Effector memory CD8-positive, alpha-beta T cell (primary cell): ENCODE measurements at places on chromosomes 16 and 17.
A peak's percentile ranks its signal among the peaks of the same experiment; 100 is the strongest.

- peak overlapping the region; percentile 9 for H3K4me3 ChIP-seq
- peaks cover 30% of the 10 kb centered on the region for H3K4me1 ChIP-seq
- DNase-seq: no peak
- H3K36me3 ChIP-seq: peaks cover 3% of the 10 kb centered on the region
- H3K27ac ChIP-seq: no peak overlapping the region
- peaks cover 37% of the 10 kb centered on the region for H3K27me3 ChIP-seq
These were observed 126.9 kb downstream of the MRM1 start for GRCh38 chr17:36728030-36728991.

- peaks cover 12% of the 10 kb centered on the region for H3K36me3 ChIP-seq
- no peaks in the 10 kb centered on the region for H3K27me3 ChIP-seq
- H3K4me3 ChIP-seq: peak overlapping the region; percentile 89
- H3K4me1 ChIP-seq: peaks cover 47% of the 10 kb centered on the region
- H3K27ac ChIP-seq: peak overlapping the region; percentile 95
These were observed 743 bp downstream of the WIPI1 start for GRCh38 chr17:68456339-68457167.

DNA sequence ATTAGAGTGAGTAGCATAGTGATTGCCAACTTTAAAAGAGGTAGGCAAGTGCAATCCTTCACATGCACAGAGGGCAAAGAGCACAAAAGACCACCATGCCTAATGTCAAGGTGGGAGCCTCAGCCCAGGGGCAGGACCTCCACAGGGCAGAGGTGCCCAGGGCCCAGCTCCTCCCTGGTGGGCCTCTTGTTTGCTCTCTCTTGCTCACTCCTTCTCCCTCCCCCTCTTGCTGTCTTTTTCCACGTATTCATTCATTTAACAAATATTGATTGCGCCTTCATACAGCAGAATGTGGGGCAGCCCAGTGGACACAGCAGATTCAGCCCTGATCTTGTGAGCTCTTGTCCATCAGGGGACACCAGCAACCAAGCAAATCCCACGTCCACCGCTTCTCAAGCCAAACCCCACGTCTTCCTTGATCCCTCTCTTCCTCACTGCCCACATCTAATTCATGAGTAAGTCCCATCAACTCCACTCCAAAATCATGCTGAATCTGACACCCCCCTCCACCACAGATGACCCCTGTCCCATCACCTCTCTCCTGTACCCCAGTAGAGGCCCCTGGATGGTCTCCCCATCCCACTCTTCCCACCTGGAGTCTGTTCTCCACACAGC is 44.1 kb upstream of the RPL38 start:
- H3K27ac ChIP-seq: no peak overlapping the region
- H3K27me3 ChIP-seq: peaks cover 61% of the 10 kb centered on the region
- DNase-seq: no peak
- no peaks in the 10 kb centered on the region for H3K4me1 ChIP-seq

GRCh38 chr16:58329135-58329534 is 34.3 kb upstream of the PRSS54 start:
- H3K36me3 ChIP-seq: no peaks in the 10 kb centered on the region
- H3K4me1 ChIP-seq: peaks cover 3% of the 10 kb centered on the region
- DNase-seq: no peak
- peaks cover 47% of the 10 kb centered on the region for H3K27me3 ChIP-seq

GRCh38 chr16:75433732-75434413 is 570 bp upstream of the CFDP1 start:
- H3K27me3 ChIP-seq: no peaks in the 10 kb centered on the region
- peaks cover 25% of the 10 kb centered on the region for H3K4me1 ChIP-seq
- H3K36me3 ChIP-seq: peaks cover 39% of the 10 kb centered on the region

- peaks cover 7% of the 10 kb centered on the region for H3K4me1 ChIP-seq
- H3K36me3 ChIP-seq: no peaks in the 10 kb centered on the region
- H3K27me3 ChIP-seq: peaks cover 30% of the 10 kb centered on the region
- DNase-seq: no peak
These were observed 722 bp upstream of the TIMP2 start for GRCh38 chr17:78925662-78926555.

- no peaks in the 10 kb centered on the region for H3K4me1 ChIP-seq
- no peaks in the 10 kb centered on the region for H3K36me3 ChIP-seq
- no peak for DNase-seq
These were observed 4.8 kb downstream of the GAS7 start for GRCh38 chr17:10193632-10194031.

DNA sequence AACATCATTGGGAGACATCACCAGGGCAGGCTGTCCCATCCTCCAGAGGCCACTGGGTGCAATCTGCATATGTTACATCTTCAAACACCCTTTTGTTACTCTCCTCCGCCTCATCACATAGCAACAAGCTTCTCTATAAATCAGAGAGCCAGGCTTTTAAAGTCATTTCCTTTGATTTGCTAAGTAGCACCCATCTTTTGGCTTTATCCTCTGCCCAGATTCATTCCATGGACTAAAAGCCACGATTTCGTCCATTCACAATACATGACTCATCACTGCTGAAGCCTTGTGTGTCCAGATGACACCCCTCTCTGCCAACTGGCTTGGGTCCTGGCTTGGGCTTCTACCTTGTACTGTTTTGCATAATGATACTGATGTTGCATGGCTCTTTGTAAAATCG is 2.0 kb upstream of the KRT38 start:
- H3K4me3 ChIP-seq: no peak overlapping the region
- peaks cover 58% of the 10 kb centered on the region for H3K27me3 ChIP-seq
- DNase-seq: no peak

GRCh38 chr17:43931062-43931571 is 11.2 kb downstream of the PPY start:
- no peaks in the 10 kb centered on the region for H3K36me3 ChIP-seq
- no peak overlapping the region for H3K4me3 ChIP-seq
- peak overlapping the region; percentile 46 for H3K27ac ChIP-seq
- peaks cover 13% of the 10 kb centered on the region for H3K4me1 ChIP-seq
- peaks cover 23% of the 10 kb centered on the region for H3K27me3 ChIP-seq

- DNase-seq: no peak
- H3K27me3 ChIP-seq: peaks cover 22% of the 10 kb centered on the region
- H3K27ac ChIP-seq: no peak overlapping the region
- H3K36me3 ChIP-seq: no peaks in the 10 kb centered on the region
- no peak overlapping the region for H3K4me3 ChIP-seq
These were observed 197.3 kb downstream of the ANKFN1 start for GRCh38 chr17:56350592-56350991.

- H3K36me3 ChIP-seq: peaks cover 10% of the 10 kb centered on the region
- no peak for DNase-seq
- H3K4me1 ChIP-seq: peaks cover 2% of the 10 kb centered on the region
- no peak within 1 kb of the TSS for H3K27ac ChIP-seq
- H3K27me3 ChIP-seq: no peaks in the 10 kb centered on the region
- no peak within 1 kb of the TSS for H3K4me3 ChIP-seq
These were observed at the start of gene DNASE1L2 for GRCh38 chr16:2236337-2237101. Gene DNASE1L2, plus strand, starts transcription at chr16:2236444. Its CDS starts 373 bp downstream, at chr16:2236817.

GRCh38 chr16:23968176-23968575 is 132.4 kb downstream of the PRKCB start:
- no peaks in the 10 kb centered on the region for H3K27me3 ChIP-seq
- peaks cover 45% of the 10 kb centered on the region for H3K4me1 ChIP-seq
- H3K36me3 ChIP-seq: peaks cover 5% of the 10 kb centered on the region
- H3K4me3 ChIP-seq: no peak overlapping the region

DNA sequence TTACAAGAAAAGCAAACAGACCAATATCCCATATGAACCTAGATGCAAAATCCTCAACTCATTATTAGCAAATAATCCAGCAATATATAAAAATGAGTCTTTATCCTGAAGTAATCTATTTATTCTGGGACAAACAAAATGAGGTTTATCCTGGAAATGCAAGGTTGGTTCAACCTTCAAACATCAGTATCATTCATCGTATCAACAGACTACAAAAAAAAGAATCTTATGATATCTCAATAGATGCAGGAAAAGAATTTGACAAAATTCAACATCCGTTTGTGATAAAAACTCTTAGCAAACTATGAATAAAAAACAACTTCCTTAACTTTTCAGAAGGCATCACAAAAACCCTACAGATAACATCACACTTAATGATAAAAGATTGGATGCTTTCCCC is 18.4 kb upstream of the BAIAP2 start:
- no peak overlapping the region for H3K27ac ChIP-seq
- no peak overlapping the region for H3K4me3 ChIP-seq
- peaks cover 17% of the 10 kb centered on the region for H3K4me1 ChIP-seq
- H3K27me3 ChIP-seq: no peaks in the 10 kb centered on the region
- H3K36me3 ChIP-seq: no peaks in the 10 kb centered on the region
- no peak for DNase-seq

DNA sequence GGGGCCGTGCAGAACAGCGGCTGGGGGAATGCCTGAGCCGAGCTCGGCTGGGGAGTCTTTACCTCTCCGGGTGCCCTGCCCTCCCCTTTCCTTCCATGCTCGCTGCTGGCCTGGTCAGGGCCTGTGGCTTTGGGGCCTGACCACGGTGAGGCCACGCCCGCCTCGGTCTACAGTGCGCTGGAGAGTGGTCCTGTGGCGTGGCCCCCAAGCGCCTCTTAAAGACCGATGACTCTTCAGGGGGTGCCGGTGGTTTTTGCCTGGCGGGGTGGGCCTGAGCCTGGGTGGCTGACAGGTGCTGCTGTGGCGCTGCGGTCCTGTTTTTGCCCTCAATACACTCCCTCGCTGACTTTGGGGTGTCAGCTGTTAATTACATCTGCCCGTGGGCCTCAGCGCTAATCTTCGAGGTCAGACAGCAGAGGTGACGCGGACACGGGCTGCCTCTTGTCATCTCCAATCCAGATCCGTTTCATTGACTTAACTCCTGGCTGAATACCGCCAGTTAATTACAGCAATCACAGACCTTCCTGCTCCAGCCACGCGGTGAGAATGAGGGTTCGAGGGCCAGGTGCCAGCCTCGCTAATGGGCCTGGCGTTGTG is 29.7 kb downstream of the GSE1 start:
- H3K4me3 ChIP-seq: no peak overlapping the region
- peaks cover 22% of the 10 kb centered on the region for H3K36me3 ChIP-seq
- H3K4me1 ChIP-seq: peaks cover 28% of the 10 kb centered on the region
- no peaks in the 10 kb centered on the region for H3K27me3 ChIP-seq
- no peak overlapping the region for H3K27ac ChIP-seq
- no peak for DNase-seq

GRCh38 chr16:74942566-74942965 is 42.4 kb downstream of the WDR59 start:
- H3K4me3 ChIP-seq: no peak overlapping the region
- no peaks in the 10 kb centered on the region for H3K27me3 ChIP-seq
- no peak for DNase-seq
- no peaks in the 10 kb centered on the region for H3K4me1 ChIP-seq
- H3K27ac ChIP-seq: no peak overlapping the region
- H3K36me3 ChIP-seq: peaks cover 51% of the 10 kb centered on the region

- no peak for DNase-seq
- H3K4me3 ChIP-seq: no peak overlapping the region
- no peaks in the 10 kb centered on the region for H3K36me3 ChIP-seq
- no peak overlapping the region for H3K27ac ChIP-seq
These were observed 346.2 kb downstream of the FOXL1 start for GRCh38 chr16:86924537-86924936.

- H3K4me1 ChIP-seq: no peaks in the 10 kb centered on the region
- no peak overlapping the region for H3K4me3 ChIP-seq
- no peak for DNase-seq
- H3K27ac ChIP-seq: no peak overlapping the region
These were observed 51.3 kb downstream of the TNFRSF13B start for GRCh38 chr17:16920628-16921020.

GRCh38 chr17:69574257-69575197 is 160.0 kb downstream of the MAP2K6 start:
- peaks cover 16% of the 10 kb centered on the region for H3K27me3 ChIP-seq
- H3K4me3 ChIP-seq: no peak overlapping the region
- no peak overlapping the region for H3K27ac ChIP-seq
- H3K4me1 ChIP-seq: peaks cover 2% of the 10 kb centered on the region
- DNase-seq: no peak

DNA sequence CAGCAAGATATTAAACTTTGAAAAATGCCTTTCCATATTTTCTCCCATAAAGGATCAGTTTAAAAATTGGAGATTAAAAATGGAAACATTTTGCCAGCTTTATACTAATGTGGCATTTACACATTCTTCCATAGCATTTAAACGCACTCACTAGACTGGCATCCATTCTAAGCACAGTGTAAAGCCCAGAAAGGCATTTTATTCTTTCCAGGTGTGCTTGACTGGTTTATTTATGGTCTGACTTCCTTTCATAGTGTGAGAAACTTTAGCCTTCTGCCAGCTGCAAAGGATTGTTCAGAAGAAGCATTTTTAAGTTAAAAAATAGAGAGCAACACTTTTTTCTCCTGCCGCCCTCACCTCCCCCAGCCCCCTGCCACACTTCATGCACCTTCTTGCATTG is 271.7 kb upstream of the PSMD7 start:
- H3K4me1 ChIP-seq: no peaks in the 10 kb centered on the region
- no peaks in the 10 kb centered on the region for H3K27me3 ChIP-seq
- no peaks in the 10 kb centered on the region for H3K36me3 ChIP-seq
- DNase-seq: no peak

GRCh38 chr17:19551165-19551564 is 17.5 kb downstream of the SLC47A1 start:
- no peak overlapping the region for H3K27ac ChIP-seq
- peaks cover 55% of the 10 kb centered on the region for H3K27me3 ChIP-seq
- no peak for DNase-seq
- no peak overlapping the region for H3K4me3 ChIP-seq

GRCh38 chr16:8571061-8571596 is 19.2 kb downstream of the TMEM114 start:
- peaks cover 3% of the 10 kb centered on the region for H3K4me1 ChIP-seq
- H3K36me3 ChIP-seq: no peaks in the 10 kb centered on the region
- no peak overlapping the region for H3K4me3 ChIP-seq
- peaks cover 52% of the 10 kb centered on the region for H3K27me3 ChIP-seq
- H3K27ac ChIP-seq: no peak overlapping the region
